ENCODE measurements at places on chromosomes 4 and X. TPM values are rescaled to one million over a fixed set of nuclear protein-coding genes. Genes with fewer than 3 reads are reported as not detected.

Gene CDKL5
- 3.8 TPM for polyA plus RNA-seq

Gene FDCSP
- not detected for polyA plus RNA-seq

Gene IL2RG
- polyA plus RNA-seq, result not detected

Gene TMEM156
- not detected for polyA plus RNA-seq

Gene ING2
- polyA plus RNA-seq, result 5.1 TPM

Gene SLC26A1
- 0.14 TPM for polyA plus RNA-seq

Gene METTL14
- 5.1 TPM for polyA plus RNA-seq

Gene GUCY1B1
- 1.5 TPM for polyA plus RNA-seq

Gene ETDA
- polyA plus RNA-seq, result not detected

Gene MAGEB10
- polyA plus RNA-seq, result not detected

Gene FGF13
- 10.1 TPM for polyA plus RNA-seq

Gene ZCCHC18
- 8.8 TPM for polyA plus RNA-seq

Gene BEX1
- 61.0 TPM for polyA plus RNA-seq

Gene LRRC66
- 0.05 TPM for polyA plus RNA-seq

Gene STK26
- polyA plus RNA-seq, result 24.2 TPM

Gene MAGEE1
- polyA plus RNA-seq, result 1.3 TPM

Gene NDNF
- polyA plus RNA-seq, result 0.70 TPM

Gene FHDC1
- polyA plus RNA-seq, result 6.4 TPM

Gene SCFD2
- 6.2 TPM for polyA plus RNA-seq

Gene NKX6-1
- 0.13 TPM for polyA plus RNA-seq

Gene JADE3
- 4.8 TPM for polyA plus RNA-seq

Gene TLR7
- 0.02 TPM for polyA plus RNA-seq

Gene GABRB1
- polyA plus RNA-seq, result 0.24 TPM

Gene ITGB1BP2
- 2.6 TPM for polyA plus RNA-seq
